Ecto neural progenitor cell (in vitro differentiated cells): ENCODE measurements at places on chromosomes 5 and 9.

- DNase-seq = no peak
These were observed 5.7 kb downstream of the DCAF10 start for GRCh38 chr9:37806271-37806670.

DNA sequence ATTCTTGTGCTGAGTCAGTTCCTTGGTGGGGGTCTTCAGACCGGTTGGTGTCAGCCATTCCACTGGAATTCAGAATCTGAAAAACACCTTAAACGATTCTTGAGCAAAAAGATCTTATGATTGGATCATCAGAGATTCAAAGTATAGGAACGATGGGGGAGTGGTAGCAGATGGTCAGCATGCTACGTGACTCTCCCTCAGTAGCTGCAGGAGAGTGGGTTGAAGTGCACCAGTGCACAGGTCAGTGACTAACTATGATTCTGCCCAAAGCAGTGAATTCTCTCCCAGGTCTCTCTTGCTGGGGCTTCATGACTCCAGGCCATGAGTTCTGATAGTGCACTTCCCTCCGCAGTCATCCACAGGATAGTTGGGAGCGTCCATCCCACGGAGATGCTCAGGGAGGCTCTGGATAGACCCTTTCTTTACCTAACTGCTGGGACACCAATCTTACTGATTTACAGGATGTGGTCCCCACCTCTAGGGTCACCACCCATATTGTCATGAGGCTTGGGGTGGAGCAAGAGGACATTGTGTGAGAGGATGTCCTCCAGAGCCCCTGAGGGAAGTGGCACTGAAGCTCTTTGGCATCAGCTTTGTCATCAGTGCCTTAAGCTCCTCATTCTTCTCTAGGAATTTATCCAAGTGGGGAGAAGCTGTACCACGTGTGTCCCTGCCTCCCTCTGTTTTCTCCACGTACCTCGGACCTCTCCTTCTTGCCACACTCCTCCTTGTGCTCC lies 62.0 kb downstream of the RASGRF2 start:
- no peak for DNase-seq

GRCh38 chr9:121987314-121987713 lies 105.8 kb downstream of the TTLL11 start:
- DNase-seq = no peak

DNA sequence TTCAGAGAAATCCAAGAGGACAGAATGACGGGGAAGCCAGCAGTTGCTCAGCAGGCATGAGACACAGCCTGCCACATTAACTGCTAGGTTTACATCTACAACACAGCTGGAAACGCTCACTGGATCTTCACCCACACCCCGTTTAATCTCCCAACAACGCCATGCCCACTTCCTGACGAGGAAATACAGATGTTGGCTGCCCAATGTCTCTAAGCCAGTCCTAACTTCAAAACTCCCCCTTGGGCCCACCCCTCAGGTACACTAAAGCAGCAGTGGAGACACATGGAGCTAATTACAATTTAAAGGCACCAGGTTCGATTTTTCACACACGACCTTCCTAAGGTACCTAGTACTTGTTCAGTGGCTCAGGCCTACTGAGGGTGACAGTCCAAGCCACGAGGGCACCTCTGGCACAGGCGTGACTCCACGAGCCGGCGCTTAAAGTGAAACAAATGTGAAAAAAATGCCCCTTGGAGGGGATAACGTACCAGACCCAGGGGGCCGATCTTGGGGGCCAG lies 904 bp downstream of the RPL12 start:
- DNase-seq = no peak

DNA sequence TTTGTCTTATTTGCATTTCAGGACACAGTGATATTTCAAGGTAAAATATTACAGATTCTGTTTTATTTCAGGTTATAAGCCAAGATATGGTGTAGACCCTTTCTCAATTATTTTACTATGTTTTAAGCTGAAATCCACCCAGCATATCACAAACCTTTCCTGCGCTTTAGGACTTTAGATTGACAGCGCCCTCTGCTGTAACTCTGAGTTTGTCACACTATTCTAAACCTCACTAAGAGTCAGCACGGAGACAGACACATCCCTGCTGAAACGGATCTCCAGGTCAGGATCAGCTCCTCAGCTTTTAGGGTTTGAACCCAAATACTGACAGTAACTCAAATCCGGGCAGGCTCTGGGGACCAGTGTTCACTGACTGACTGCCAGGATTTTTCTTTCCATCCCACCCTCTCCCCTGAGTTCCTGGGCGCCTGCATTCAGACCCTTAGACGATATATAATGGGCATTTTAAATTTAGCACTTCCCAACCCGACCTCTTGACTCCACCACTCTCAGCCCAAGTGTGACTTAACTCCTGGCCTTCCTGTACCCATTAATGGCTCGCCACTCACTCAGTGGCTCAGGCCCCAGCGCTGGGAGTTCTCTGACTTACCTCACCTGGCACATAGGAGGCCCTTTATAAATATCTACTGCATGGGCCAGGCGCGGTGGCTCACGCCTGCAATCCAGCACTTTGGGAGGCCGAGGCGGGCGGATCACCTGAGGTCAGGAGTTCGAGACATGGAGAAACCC lies 33.5 kb downstream of the TLX3 start:
- DNase-seq = no peak

DNA sequence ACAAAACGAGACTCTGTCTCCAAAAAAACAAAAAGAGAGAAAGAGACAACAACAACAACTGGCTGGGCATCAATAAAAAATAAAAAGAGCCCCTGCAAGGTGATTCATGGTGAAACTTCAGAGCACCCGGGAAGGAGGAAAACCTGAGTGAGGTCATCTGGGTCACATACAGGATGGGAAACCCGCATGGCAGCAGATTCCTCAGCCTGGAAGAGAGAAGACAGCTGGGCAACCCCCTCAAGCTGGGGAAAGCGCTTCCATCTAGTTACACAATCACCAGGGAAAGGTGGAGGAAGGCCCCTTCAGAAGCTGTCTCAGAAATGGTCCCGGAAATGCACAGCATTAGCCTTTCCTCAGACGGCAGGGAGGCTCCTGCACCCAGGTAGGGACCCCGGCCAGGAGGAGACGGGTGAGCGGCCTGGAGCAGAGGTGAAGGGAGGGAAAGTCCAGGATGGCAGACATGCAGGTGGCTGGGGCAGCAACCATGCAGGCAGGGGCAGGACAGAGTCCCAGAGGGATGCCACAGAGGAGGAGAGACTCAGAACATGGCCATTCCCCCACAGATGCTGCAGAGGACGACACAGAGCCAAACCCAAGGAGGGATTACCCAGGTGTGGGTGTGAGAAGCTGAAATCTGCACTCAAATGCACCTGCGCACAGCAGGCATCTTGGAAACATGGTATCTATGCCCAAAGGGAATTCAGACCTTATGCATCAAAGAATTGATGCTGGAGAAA lies 29.4 kb downstream of the CAMSAP1 start:
- DNase-seq = no peak

- no peak for DNase-seq
These were observed 216.2 kb downstream of the ENC1 start for GRCh38 chr5:74424162-74424868.

DNA sequence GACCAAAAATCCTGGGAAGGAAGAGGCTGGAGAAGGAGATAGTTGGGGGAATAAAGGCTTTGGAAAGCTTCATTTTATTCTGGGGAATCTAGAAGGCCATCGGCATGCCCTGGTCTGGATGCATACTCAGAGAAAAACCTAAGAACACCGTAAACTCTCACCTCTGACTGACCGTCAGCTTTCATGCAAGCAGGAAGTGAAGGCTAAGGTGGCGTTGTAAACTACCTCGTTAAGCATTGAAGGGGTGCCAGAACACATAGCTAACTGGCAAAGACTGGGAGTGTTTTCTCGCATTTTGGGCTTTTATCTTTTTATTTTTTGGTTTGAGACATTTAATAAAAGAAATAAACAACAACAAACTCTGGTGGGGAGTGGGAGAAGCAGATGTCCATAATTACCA lies 2.6 kb upstream of the SLC38A9 start:
- no peak for DNase-seq

GRCh38 chr5:125117566-125117965 lies 371.1 kb upstream of the ZNF608 start:
- no peak for DNase-seq

DNA sequence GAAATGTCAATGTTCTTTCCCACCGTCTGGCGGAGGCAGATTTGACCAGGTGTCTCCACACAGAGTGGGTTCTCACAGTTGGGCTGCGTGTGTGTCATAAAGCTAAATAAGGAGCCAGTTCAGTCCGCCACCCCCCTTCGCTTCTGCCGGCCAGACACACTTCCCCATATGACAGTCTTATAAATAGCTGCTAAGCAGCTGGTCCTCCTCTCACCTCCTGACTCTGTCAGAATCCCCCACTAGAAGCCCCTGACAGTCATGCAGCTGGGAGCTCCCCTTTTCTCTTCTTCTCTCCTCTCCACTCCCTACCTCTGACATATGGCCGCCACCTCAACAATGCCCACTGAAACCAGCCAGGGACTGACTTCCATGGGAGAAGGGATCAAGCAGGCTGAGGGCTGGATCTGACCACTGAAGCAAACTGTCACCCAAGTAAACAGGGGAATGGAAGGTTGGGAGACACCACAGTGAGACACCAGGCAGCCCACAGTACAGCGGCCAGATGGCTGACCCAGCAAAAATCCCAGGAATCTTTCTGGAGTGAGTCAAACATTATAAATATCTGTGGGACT lies 141.9 kb upstream of the EFNA5 start:
- no peak for DNase-seq

DNA sequence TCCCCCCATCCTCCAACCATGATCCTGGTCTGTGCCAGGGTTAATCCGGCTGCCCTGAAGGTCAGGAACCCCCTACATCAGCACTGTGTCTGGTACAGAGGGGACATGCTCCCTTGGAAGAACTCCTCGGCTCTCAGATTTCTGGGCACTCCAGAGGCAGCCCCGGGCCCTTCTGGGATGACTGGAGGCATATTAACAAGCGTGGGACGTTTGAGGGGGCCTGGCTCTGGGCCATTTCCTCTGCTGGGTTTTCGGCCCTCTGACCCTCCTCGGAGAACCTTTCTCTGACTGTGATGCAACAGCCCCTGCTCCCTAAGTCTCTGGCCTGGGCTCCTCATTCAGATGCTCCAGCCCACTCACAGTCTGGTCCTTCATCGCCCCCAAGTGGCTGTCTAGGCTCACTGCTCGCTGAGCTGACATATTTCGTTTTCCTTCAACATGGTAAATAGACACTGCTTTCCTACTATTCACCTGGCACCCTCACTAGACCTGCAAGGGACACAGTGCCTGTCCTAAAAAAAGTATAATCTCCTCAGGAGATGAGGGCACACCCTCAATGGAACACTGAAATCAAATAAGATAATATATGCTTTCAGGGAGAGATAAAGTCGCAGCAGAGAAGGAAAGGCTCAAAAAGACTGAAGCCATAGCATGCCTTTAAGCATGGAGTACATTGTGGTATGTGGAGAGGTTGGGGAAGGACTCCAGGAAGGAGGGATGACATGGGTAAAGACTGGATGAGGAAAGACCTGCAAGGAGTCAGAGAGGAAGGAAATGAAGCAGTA lies 404.7 kb upstream of the TRPC7 start:
- DNase-seq = peak; percentile 84

- DNase-seq = no peak
These were observed 131.4 kb downstream of the TMEM174 start for GRCh38 chr5:73304381-73304780.

DNA sequence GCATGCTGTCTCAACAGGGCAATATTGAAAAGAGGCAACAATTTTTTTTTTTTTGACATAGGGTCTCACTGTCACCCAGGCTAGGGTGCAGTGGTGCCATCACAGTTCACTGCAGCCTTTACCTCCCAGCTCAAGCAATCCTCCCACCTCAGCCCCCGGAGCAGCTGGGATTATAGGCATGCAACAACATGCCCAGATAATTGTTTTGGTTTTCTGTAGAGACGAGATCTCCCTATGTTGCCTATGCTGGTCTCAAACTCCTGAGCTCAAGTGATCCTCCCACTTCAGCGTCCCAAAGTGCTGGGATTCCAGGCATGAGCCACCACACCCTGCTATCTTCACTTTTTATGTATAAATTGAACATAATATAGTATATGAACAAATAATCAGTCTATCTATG lies 47.6 kb downstream of the PRELID2 start:
- no peak for DNase-seq

DNA sequence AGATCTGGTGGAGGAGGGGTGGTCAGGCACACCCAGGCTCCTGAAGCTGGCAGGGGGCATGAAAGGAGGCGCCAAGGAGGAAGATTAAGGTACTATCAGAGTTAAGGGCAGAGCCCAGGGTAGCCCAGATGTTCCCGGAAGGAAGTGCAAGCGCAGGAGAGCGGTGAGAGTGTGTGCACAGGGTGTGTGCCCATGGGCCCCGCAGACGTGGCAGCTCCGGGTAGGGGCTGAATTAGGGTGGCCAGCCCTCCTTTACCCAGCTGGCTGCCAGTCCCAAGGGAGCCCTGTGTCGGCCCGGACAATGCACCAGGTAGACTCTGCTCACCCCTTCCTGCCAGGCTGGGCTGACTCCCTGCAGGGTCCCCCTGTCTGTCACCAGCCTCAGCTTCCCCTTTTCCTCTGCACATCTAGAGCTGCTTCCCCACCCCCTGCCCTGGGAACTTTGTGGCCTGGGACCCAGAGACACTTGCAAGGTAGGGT lies at the start of gene SMIM33:
TSS of gene SMIM33 (plus strand) at position 184 of the 480 bp plus-strand sequence. CDS start at position 302, 118 bp downstream.
- no peak for DNase-seq

DNA sequence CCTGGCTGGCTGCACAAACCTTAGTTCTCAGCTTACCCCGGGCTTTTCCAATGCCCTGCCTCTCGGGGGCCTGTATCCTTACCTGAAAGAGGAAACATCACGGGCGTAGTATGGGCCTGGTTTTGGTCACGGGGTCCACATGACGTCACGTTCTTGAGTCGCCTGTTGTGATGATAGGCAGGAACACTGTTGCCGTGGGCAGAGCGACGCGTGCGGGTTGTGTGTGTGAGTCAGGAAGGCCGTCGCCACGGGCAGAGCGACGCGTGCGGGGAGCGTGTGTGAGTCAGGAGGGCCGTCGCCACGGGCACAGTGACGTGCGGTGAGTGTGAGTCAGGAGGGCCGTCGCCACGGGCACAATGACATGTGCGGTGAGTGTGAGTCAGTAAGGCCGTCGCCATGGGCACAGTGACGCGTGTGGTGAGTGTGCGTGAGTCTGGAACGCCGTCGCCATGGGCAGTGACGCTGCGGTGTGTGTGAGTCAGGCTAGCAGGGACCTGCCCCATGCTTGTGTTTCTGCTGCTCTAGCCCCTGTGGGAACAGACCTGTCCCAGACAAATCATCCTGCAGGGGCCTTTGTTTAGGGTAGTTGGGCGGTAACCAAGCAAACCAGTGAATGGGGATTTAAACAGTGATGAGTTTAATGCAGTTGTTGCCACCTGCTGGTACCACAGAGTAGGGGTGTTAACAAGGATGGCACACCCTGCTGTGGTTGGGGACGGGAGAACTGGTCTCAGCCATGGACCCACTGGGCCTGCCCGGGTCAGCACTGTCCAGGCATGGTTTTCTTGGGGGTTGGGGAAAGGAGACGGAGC lies 19.8 kb downstream of the TRIP13 start:
- peak; percentile 62 for DNase-seq

GRCh38 chr5:153542536-153542935 lies 52.1 kb downstream of the GRIA1 start:
- no peak for DNase-seq
